Activated CD4-positive, alpha-beta T cell treated with anti-CD3 and anti-CD28 coated beads for 1 hour (primary cell): ENCODE measurements at places on chromosomes 5 and 9.

- no peak for DNase-seq
Observed at GRCh38 chr5:181222630-181223057, 437 bp upstream of the TRIM41 start.

DNA sequence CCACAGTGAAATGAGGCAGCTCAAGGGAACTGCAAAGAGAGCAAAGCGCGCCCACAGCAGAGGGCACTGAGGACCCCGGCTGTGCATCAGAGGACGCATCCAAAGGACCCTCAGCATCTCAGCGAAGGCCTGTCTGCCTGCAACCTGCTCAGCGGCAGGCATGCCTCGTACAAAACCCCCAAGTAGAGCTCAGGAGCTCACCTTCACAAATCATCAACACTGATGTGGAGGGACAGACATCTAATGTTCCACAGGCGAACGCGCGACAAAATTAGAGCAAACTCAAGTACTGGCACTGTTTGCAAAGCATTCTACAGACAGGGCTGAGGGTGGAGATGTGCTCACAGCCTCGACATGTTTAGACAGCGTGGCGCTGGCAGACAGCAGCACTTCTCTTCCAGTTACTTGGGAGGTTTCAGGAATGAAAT, 81.0 kb downstream of the DCP2 start:
- no peak for DNase-seq

- DNase-seq, result no peak
Observed at GRCh38 chr5:174877987-174878386, 153.6 kb downstream of the MSX2 start.

- no peak for DNase-seq
Observed at GRCh38 chr5:72845889-72846288, 29.4 kb downstream of the TNPO1 start.

- no peak for DNase-seq
Observed at GRCh38 chr5:68920888-68921287, 172.9 kb upstream of the SLC30A5 start.

DNA sequence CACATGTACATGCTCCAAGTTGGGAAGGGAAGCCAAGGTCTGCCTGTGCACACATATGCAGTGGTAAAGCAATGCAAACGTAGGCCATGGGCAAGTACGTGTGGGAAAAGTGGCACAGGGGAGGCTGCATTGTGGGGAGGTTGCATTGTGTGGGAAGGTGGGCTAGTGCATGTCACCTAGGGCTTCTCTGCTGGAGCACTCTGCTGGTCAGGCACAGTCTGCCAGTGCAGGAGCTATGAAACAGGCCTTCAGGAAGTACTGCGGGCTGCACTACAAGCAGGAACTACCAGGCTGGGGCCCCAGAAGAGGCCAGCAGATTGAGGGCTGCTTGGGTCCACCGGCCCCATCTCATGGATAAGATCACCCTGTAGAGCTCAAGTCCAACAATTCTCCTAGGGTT, 1694.6 kb upstream of the CDH6 start:
- DNase-seq, result no peak

DNA sequence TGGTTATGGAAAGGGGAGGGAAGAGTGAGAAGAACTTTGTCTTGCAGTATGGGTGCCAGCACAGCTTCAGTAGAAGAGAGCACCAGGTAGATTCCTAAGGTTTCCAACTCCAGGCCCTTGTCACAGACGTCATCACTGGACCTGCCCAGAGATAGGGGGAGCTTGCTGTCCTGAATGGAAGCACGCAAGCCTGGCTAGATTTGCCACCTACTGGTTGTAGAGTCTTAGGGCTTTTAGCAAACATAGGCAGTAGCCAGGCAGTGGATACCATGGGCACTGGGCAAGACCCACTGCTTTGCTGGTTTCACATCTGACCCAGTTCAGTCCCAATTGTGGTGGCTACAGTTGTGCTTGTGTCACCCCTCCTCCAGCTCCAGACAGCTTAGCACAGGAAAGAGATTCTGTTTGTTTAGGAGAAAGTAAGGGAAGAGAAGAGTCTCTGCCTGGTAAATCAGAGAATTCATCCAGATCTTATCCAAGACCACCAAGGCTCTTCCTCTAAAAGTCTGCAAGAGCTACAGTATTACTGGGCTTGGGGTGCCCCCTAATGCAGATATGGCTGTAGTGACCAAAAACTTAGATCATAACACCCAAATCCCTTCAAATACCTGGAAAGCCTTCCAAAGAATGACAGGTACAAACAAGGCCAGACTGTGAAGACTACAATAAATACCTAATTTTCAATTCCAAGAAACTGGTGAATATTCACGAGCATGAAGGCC, 158.9 kb downstream of the HINT1 start:
- no peak for DNase-seq

GRCh38 chr5:139293507-139294373, at the start of gene MATR3:
MATR3 (plus strand) TSS chr5:139293740; CDS start chr5:139307416, 13,676 bp downstream.
- DNase-seq, result peak; percentile 88
